ENCODE measurements at places on chromosomes 12 and 14. TPM values are rescaled to one million over a fixed set of nuclear protein-coding genes. Genes with fewer than 3 reads are reported as not detected.

Gene YY1
- 85.3 TPM for total RNA-seq

Gene SLC41A2
- total RNA-seq: 14.8 TPM

Gene MYO1H
- total RNA-seq: not detected

Gene SLC5A8
- not detected for total RNA-seq

Gene RNASE7
- not detected for total RNA-seq

Gene EGLN3
- 5.0 TPM for total RNA-seq

Gene SMIM41
- not detected for total RNA-seq

All from activated CD8-positive, alpha-beta memory T cell treated with anti-CD3 and anti-CD28 coated beads, Interleukin-2, amount 10 ng/mL, durations not matched to agents 7 days and 5 days (primary cell).